KBM-7 (cell line): ENCODE measurements at places on chromosomes 7 and 10.

GRCh38 chr10:47167591-47167990 is 132.4 kb upstream of the GDF10 start:
- DNase-seq = no peak

DNA sequence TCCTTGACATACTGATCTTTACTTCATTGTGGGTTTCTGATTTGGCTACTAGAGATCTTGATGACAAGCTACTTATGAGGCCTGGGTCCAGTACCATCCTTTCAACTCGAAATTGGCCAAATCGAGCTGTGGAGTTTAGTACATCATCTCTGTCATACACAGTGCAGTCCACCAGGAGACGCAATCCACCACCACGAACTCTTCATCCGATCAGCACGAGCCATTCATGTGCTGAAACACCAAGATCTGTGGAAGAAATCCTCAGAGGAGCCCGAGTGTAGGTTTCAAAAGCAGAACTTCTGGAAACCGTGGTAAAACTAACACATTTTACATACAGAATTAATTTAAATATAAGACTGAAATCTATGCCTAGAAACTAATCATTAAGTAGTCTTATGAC is 14.2 kb downstream of the DNAJC9 start:
- DNase-seq = peak; percentile 67

DNA sequence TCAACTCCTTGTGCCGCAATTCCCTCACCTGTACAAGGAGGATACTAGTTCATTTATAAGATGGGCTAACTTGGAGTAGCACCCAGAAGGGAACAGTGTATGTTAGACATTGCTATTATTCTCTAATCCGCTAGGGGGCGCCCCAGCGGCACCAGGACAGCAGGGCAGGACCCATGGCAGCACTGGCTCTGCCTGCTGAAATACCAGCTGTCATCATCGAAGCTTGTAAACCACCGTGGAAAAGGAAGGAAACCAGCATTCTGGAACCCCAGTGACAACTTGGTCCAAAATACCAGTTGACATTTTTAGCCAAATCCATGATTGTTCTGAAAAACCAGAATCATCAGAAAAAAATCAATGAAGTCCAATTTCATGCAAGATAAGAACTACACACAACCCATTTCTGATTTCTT is 134.4 kb downstream of the ITGA8 start:
- peak; percentile 58 for DNase-seq

- no peak for DNase-seq
Measured at GRCh38 chr10:36173364-36173763, 531.3 kb upstream of the FZD8 start.

GRCh38 chr7:87220026-87220733 is 648 bp upstream of the TMEM243 start:
- peak; percentile 69 for DNase-seq

DNA sequence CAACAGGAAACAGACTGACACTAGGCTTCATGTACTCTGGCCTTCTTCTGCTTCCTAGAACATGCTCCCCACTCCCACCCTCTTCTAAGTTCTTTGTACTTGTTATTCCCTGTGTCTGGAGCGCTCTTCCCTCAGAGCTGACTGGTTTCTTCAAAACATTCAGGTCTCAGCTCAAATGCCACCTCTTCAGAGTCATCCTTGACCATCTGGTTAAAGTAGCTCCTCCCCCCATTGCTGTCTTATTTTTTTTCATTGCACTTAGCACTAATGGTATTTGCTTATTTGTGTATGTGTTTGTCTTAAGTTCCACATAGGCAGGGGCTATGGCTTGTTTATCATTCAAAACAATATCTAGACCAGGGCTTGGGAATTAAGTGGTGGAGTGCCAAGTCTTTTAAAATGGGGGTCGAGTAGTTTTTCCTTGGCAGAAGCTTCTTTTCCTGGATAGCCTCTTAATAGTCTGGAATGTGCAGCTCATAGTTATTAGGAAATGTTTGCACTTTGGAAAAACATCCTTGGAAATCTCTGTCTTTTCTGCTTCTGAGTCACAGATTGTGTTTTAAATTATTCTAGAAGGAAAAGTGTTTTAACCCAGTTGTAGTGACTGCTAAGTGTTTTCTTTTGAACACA is 60.0 kb downstream of the RALA start:
- no peak for DNase-seq
